Bronchial epithelial cell (primary cell): ENCODE measurements at places on chromosomes 2 and 18. TPM values are rescaled to one million over a fixed set of nuclear protein-coding genes. Genes with fewer than 3 reads are reported as not detected.

The UGT1A5 gene
- total RNA-seq = 0.26 and 3.3 TPM in 2 replicates

The SRSF7 gene
- total RNA-seq = 115 and 120 TPM in 2 replicates

The SH3RF3 gene
- under 0.01 and 0.51 TPM in 2 replicates for total RNA-seq

The SRD5A2 gene
- total RNA-seq = under 0.01 TPM in 1 of 2 replicates, not detected in the other

The HOXD12 gene
- total RNA-seq = not detected in 2 replicates

The SERPINB2 gene
- total RNA-seq = 50.5 and 64.6 TPM in 2 replicates

The CYTIP gene
- not detected in 2 replicates for total RNA-seq

The NMUR1 gene
- total RNA-seq = not detected in 2 replicates

The MCEE gene
- total RNA-seq = 6.1 and 12.8 TPM in 2 replicates

The SPOPL gene
- total RNA-seq = 31.6 and 34.8 TPM in 2 replicates

GRCh38 chr2:155223781-155224406, 525.4 kb downstream of the KCNJ3 start:
- DNase-seq = peak; percentile 7

DNA sequence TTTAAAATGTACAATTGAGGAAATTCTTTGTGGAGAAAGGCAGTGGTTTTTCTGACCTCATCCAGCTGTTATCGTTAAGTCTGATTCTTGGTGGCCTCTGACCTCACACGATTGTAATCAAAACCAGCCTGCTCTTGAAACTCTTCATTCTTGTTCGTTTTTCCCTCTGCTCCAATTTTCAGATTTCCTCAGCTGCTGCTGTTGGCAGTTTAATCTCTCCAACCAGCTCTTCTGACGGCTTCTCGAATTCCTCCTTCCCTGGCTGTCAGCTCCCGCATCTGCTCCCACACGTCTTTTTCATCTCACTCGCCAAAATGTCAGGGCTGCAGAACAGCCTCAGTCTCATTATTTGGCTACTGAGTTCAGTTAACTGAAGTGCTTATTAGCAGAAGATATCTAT, 136.1 kb downstream of the DCDC2C start:
- no peak for DNase-seq

- DNase-seq = no peak
These were observed 46.4 kb downstream of the GRB14 start for GRCh38 chr2:164574931-164575330.

GRCh38 chr2:46535360-46535759, 56.0 kb downstream of the TMEM247 start:
- DNase-seq = no peak

DNA sequence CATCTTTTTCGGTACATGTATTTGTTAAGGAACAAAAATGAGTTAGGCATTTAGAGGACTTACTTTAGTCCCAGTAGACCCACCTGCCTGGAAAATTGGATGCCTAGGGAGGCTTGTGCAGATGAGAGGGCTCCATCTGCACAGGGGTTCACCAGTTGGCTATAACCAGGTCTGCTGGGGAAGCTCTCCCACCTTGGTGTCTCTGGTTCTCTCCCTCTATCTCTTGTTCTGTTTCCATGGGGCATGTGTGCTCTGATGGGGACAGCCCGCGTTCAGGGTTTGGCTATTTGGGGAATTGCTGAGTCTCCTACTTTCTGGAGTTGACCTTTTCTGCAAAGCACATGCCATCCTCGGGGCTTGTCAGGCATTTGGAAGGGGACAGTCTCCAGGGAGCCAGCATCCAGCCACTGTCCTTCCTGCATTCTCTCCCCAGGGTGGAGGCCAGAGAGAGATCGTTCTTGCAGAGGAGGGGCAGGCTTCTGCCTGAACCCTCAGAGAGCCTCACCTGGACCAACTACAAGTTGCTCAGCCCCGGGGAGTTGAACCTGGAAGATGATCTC, 157.3 kb downstream of the KLHL29 start:
- DNase-seq = no peak

DNA sequence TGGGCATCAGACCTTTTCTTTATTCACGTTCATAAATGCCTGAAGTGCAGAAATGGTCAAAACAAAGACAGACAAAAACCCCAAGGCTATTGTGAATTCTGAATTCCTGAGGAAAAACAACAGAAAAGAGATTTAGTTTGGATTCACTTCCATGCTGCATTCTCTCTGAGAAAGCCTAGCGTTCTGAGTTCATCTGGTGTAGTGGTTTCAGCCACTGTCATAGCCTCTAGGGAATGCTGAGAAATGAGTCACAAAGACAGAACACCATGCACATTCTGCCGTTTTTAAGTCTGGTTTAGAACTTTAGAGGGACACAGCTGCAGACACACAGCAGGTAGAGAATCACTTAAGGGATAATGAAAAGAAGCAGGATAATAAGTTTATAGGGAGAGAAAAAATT, 93.8 kb downstream of the LRP1B start:
- peak; percentile 8 for DNase-seq

DNA sequence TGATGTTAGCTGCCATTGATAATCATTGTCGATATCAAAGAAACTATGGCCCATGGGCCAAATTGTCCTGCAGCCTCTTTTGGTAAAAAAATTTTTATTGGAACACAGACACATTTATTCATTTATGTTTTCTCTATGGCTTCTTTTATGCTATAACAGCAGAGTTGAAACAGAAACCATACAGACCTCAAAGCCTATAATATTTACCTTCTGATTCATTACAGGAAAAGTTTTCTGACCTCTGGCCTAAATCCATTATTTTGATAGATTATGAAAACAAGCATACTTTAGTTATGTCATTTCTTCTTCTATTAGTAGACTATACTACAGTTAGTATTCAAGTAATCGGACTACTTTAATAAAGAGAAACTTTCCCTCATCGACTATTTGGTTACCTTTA, 349.7 kb upstream of the GALNT5 start:
- peak; percentile 76 for DNase-seq

- no peak for DNase-seq
These were observed 77.8 kb upstream of the STK17B start for GRCh38 chr2:196249171-196249570.

DNA sequence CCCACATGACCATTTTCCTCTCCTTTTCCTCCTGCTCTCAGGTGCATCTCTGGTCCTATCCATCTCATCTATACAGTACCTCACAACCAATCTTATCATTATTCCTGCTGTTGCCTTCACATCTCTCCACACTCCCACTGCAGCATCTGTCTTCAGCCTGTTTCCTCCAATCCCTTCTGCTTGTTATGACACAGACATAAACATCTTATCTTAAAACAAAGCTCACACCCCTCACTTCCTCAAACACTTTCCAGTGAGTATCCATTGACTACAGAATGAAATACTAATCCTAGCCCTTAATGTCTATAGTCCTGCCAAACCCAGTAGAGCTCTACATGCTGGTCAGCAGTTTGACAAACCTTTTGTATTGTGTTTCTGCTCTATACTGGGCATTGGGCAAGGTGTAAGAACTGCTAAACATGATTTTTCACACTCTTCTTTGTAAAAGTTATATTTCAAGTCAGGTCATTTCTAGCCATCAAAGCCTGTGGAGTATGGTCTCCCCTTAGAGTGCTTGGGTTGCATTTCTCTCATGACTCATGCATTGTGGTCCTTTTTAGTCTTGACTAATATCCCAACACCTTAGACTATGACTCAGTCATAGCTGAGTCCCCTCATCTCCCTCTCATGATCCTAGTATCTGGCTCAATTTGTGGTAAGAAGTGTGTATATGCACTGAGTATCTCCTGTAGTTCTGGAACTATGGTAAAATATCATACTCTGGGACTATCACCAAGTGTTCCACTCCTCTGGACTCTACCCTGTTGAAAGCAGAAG, 187.0 kb downstream of the CYRIA start:
- DNase-seq = peak; percentile 96

DNA sequence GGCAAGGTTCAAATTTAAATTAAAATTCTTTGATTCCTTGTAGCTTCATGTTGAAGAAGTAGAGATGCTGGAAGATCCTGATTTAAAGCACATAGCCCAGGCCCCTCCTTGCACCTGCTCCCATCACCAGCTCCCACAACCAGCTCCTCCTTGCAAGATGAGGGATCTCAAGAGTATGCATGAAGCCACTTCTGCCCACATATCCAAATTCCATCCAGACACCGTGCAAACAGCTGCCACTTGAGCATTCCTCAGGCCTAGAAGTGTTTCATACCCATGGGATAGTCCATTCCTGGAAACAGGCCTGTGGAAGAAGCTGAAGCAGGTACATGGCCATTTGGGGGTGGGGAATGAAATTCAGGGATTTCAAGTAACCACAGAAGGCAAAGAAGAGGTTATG, 32.4 kb upstream of the ITPRID2 start:
- DNase-seq = peak; percentile 12

DNA sequence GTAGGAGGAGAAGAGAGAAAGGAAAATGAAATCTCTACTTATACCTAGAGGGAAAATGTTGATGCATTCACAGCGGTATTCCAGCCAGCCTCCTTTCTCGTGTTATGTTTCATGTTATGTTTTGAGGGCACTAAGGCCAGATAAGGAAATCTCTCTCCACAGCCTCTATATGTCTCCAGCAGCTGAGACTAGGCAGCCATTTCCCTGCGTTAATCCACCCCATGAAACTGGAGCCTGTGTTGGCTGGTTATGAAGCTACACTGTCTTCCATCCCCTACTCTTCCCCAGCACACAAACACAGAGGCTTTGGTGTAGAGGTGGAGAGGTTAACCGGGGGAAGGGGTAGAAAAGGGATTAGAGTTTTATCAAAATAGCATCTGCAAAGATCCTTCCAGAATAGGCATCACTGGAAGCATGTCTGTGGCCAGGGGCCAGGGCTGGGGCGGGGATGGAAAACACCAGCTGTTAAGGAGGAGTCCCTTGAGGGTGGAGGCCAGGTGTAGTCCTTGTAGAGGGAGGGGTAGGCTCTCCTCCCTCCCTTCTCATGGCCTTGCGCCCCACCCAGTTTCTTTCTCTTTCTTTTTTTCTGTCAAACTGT, 100.9 kb upstream of the TNP1 start:
- DNase-seq = no peak

- peak; percentile 83 for DNase-seq
These were observed 80.5 kb upstream of the ABCA12 start for GRCh38 chr2:215218587-215219577.

DNA sequence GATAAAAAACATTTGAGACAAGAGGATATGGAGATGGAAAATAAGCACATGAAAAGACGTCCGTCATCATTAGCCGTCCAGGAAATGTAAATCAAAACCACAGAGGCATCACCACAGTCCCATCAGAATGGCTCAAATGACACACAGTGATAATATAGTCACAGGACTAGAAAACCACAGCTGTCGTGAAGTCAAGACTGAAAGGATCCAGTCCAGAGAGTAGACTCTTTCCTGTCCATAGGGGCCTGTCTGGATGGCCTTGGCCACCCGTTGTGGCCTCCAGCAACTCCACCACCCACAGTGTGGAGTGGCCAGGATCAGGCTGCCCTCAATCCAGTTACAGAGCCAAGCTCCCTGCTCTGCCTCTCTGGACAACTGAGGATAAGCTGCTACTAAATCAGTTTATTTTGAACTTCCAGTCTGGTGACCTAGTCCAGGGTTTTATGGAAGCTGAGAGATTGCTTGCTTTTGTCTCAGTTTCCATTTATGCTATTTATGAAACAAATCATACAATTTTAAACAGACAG, 60.4 kb downstream of the RHOB start:
- DNase-seq = no peak

DNA sequence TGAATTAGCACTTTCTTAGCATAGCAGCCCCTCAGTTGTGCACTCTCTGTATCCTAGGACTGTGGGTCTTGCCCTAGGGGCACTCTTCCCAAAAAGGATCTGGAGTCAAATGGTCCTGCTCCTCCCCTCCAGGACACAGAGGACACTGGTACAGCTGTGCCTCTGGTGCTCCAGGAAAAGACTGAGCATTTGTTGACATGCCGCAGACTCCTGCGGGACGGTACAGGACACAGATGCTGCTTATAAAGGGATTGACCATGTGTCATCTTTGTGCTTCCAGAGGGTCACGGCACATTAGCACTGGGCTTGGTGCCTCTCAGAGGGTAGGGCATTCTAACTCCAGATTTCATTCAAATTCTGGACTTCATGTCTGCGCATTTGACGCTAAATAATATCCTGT, 110.5 kb downstream of the KLF7 start:
- DNase-seq = no peak

DNA sequence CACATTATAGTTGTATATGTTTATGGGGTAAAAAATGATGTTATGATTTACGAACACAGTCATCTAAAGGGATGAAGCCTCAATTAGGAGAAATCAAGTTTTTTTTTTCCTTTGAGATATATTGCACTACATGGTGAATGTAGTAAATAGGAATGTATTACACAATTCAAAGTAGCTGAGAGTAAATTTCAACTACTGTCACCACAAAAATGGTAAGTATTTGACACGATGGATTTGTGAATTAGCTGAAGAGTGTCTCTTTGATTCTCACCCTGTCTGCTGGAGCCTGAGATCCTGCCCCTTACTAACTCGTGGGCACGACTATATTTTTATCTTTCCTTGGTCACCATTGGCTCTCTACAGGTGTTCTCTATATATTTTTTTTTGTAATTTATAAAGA, 540.4 kb upstream of the DSEL start:
- DNase-seq = no peak

DNA sequence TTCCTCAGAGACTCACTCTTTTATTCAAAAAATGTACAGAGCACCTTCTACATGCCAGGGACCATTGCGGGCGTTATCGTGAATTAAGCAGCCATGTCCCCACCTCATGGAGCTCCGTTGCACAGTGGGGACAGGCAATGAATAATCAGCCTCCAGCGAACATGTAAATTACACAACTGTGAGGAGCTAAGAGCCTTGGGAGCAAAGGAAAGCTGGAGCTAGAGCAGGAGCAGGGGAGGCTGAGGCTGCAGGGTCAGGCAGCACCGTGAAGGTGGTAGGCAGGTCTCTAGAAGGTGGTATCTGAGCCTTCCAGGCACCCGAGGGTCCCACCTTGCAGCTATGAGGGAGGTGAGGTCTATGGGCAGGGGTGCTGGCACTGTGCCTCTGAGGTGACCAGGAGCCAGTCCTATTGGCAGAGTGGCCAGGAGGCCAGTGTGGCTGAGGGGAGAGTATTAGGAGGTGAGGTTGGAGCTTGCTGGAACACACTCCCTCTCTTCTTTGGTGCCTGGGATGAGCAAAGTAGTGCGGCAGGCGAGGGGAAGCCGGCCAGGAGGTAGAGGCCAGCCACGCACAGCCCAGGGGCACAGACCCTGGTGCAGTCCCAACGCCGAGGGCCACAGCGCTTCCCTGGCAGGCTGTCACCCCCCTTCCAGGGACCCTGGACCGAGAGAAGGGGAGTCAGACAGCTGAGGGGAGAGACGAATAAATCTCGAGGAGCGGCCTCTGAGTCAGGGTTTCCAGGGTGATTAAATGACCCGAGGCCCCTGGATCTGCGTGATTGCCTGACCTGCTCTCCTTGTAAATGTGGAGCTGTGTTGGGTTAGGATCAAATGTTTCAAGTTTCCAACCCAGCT, 167.3 kb downstream of the SEPTIN10 start:
- DNase-seq = no peak

- DNase-seq = no peak
These were observed 339.7 kb downstream of the LNPK start for GRCh38 chr2:175662335-175662734.

GRCh38 chr2:10551496-10551895, 103.4 kb upstream of the ODC1 start:
- DNase-seq = no peak

GRCh38 chr2:180698668-180699067, 281.7 kb upstream of the UBE2E3 start:
- no peak for DNase-seq

- DNase-seq = peak; percentile 37
These were observed 30.7 kb downstream of the FBXO15 start for GRCh38 chr18:74116633-74117554.
